ENCODE measurements at places on chromosomes 7 and 10.

GRCh38 chr7:82442492-82443035 is 1.0 kb downstream of the CACNA2D1 start:
- DNase-seq: no peak

GRCh38 chr7:78103475-78103874 is 304.9 kb downstream of the PHTF2 start:
- no peak for DNase-seq

GRCh38 chr7:15555381-15555859 is 6.4 kb downstream of the AGMO start:
- DNase-seq: no peak

DNA sequence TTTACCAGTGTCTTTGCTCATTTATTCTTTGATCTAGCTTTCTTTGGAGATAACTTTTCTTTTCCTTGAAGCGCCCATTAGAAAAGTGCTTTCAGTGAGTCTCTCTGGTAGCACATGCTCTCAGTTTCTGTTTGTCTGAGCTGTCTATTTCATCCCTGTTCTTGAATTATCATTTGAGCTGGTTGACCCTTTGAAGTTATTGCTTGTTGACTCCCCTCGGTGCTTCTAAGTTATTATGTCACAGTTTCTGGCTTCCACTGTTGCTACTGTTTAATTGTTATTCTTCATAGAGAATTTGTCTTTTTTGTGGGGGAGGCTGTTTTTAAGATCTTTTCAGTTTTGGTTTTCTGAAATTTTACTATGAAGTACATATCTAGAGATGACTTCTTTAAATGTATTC is 11.4 kb upstream of the PRF1 start:
- no peak for DNase-seq

DNA sequence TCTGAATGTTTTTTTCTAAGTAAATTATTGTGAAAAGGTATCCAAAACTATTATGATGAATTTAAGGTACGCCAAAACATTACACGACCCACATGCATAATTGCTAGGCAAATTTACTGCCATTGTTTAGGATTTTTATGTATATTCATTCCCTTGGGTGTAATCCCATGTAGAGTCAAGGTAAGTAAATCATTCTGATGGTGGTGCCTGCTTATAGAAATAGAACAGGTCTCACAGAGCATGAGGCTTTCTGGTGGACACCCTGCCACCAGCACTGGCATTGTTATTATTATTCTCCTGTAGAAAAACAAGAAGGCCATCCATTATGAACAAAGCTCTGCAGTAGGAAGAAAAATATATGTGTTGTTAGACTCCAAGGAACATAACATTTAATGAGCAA is 111.7 kb upstream of the ZNF804B start:
- DNase-seq: no peak

DNA sequence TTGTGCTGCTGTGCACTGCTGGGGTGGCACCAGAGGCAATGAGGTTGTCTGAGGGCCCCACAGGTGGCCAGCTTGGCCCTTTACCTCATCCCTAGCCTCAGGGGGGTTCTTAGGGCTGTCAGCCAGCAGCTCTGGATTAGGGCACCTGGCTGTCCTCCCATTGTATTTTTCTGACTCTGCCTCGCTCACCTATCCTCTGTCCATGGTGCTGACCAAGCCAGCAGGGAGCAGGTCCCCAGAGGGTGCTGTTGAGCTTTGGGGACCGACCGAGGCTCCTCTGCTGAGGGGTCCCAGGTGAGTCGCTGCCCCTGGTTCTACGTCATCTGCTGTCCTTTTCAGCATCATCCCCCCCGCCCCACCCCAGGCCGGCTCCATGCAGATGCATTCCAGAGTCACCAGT is 32.1 kb upstream of the ZNF735 start:
- DNase-seq: no peak

GRCh38 chr10:71045936-71046335 is 157.6 kb upstream of the PCBD1 start:
- no peak for DNase-seq

- DNase-seq: no peak
Observed at GRCh38 chr10:52443419-52444388, 129.6 kb downstream of the DKK1 start.

DNA sequence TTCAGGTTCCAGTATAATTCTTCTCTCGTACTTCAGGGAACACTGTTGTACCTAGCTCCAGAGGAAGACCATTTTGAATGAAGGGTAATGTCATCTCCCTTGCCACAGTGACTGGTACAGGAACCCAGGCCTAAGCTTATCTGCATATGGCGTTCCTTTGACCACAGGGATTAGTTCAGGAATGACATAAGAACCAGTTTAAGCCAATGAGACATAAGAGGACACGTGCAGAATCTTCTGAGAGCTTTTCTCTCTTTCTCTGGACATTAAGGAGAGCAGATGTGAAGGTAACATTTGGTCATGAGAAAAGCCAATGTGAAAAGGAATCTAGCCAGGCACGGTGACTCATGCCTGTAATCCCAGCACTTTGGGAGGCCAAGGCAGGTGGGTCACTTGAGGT is 21.8 kb upstream of the HIBADH start:
- no peak for DNase-seq

DNA sequence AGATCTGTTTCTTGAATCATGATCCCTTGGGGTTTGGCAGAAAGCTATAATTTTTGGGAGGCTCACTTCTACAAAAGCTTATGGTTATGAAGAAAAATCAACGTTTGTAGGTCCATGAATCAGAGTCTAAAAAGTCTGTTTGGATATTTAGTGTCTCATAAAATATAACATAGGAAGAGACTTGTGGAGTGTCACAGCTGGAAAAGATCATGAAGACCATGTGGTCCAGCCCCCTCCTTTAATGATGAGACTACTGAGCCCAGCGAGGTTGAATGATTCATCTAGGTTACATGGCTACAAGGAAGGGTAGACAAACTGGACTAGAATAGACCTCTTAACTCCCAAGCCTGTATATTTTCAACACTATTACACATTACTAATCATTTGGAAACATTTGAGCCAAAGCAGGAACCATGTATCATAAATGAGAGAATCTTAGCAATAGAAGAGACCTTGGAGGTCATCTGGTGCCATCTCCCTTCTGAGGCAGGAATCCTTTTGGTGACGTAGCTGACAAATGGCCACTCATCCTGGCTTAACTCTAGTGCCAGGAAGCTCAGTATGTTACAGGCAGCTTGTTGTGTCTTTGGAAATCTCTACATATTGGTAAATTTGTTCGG is 152.5 kb downstream of the CREB5 start:
- no peak for DNase-seq

- peak; percentile 43 for DNase-seq
Observed at GRCh38 chr10:2839081-2839725, 228.1 kb upstream of the PFKP start.

DNA sequence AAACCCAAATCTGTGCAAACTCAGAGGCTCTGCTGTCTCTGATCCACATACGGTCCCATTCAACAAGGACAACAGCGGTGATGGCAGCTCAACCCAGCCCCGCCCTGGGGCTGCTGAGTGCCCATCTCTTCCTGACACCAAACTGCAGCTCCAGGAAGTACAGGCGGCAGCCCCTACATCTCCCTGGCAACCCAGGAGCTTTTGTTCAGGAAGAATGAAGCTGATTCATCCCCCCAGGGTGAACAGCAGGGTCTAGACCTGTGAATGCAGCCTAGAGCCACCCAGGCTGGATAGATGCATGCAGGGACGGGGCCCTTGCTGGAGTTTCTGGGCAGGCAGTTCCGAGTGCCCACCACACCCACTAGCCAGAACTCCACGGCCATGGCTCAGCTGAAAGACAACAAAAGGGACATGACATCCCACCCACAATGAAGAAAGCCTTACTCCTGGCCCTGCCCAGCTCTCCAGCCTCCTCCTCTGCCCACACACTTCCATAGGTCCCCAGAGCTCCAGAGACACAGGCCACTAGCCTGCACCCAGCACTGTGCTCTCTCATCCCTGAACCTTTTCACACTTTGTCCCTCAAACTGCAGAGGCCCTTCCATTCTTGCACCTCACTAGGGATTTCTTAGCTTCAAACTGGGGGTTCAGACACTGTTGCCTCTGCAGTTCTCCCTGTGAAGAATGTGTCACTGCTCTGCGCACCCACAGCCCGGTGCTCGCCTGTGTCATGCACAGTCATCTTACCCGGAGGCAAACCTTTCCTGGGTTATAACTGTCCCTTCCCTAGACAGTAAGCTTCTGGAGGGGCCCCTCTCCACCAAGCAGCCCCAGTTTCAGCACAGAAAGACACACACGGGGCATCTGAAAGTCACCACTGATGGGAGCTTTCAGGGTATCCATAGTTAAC is 99.1 kb downstream of the GRID1 start:
- no peak for DNase-seq

- no peak for DNase-seq
Observed at GRCh38 chr7:138282997-138283396, 177.1 kb upstream of the TRIM24 start.

DNA sequence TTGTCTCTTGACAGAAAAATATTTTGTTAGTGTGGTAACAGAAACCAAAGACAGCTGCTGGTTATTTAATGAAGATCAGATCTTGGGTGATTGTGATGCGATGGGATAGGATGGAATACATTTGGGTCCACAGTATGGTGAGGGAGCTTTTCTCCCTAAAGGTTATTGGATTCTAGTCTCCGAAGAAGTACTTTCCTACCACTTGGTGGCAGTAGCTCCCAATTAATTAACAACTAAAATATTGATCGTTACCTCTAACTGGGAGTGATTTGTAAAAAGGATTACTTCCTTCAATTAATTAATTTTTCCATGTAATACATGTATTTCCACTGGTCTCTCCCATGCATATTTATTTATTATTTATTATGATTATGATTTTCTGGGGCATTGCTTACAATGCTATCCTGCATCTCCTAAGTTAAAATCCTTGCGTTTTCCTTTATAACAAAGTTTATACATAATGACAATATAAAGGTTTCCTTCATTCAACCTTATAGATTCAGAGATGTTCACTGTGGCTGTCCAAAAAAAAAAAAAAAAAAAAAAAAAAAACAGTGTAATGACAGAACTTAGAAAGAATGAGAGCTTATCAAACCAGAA is 25.6 kb downstream of the TMEM196 start:
- peak; percentile 44 for DNase-seq

DNA sequence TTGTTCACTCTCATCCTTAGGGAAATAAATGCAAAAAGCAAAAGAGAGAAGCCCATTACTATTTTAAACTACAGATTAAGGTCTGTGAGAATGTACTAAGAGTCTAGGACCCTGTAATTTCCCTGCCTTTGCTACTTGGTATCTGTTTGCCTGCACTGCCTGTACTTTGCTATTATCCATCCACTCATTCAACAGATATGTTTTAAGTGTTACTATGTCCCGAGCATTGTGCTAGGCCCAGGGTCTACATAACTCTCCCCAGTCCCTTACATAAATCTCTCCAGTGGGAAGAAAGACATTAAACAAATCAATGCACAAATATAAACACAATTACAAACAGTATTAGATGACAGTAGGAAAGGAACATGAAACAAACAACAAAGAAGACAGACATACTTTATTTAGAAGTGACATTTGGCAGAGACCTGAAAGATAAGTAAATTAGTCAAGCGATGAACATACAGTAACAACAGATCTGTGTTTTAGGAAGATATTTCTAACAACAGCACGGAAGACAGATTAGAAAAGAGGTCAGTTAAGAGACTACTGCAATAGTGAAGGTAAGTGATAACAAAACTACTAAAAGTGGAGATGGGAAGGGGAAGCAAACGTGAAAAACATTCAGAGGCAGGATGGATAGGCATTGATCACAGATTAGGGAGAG is 30.0 kb downstream of the ZNF800 start:
- no peak for DNase-seq

GRCh38 chr7:132942701-132943100 is 139.2 kb downstream of the CHCHD3 start:
- no peak for DNase-seq

GRCh38 chr10:7314170-7314569 is 96.7 kb downstream of the SFMBT2 start:
- DNase-seq: no peak

DNA sequence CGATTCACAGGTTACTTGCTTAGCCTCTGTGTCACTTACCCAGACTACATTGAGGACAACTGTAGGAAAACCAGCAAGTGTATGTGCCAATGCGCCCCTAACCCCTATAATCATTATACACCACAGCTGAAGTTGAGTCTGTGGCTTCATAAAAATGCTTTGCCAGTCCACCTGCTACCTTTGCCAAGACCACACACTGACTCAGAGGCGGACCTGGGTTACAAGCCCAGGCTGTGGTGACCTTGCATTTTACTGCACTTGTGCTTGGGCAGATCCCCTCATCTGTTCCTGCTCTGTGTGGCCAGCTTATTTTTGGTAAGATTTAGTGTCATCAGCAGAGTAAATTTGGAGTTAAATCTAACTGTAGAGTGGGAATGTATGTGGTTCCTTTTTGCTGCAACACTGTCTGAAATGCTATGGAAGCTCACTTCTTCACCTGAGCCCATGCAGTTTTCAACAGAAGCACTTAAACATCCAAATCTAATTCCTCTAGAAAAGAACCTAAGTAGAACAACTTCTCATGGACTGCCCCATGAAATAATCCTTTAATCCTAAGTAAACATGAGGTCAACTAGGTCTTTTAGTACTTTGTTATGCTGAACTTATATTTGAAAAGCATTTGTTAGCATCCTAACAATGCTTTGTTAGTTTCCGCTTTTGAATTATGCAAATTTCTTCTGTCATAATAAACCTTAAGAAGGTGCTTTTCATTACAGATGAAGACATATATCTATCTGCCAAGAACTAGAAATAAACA is 96.2 kb upstream of the AMPH start:
- no peak for DNase-seq

DNA sequence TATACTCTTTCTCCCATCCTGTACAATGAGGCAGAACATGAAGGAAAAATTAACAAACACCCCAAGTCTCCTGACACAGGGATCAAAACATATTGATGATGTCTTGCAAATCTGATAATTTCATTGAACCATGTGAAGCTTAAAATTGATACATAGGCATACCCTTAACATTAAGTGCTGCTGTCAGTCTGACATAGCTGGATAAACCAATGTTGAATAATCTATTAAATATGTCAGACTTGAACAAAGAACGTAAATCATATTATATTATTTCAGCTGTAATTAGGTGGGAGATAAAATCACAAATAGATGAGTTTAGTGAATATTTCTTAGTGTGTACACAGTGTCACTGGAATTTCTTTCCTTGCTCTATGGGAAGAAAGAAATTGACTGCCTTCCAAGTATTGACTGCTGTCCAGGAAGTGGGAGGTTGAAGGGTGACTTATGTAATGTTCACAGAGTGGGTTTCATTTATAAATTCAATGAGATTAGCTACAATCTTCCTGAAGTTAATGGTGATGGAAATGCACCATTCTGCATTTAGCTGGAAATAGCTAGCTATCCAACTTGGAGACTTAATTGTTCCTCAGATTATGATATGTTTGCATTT is 170.8 kb downstream of the AUTS2 start:
- no peak for DNase-seq

DNA sequence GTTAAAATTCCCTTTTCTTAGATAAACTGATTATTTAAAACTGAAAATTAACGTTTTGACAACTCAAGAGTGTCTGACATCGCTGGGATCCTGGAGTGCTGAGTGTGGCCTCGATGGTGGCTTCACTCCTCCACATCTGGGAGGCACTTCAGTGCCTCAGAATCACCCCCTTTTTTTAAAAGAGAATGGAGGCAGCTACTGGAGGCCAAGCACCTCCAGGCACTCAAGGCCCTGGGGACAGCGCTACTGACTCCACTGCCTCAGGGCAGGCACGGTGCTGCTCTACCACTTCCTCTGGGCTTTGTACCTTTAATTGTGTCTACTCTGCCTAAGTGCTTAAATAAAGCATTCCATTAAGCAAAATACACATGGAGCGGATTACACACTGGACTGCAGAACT is 27.2 kb upstream of the NCAPG2 start:
- DNase-seq: no peak
